ENCODE measurements at places on chromosomes 6 and 20.

DNA sequence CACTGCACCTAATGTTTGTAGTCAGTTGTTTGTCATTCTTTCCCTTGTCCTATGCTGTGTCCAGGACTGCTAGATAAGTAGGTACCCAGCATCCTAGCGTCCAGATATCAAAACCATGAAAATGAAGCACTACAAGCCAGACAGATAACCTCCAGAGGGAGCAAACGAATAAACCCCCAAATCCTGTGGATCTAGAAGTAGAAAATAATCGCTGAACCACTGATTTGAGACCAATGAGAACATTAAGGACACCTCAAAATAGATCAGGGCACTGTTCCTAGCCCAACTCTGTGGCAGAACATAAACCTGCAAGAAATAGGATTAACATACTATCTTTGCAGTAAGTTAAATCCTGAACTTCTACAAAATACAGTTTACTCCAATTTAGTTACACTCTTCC is 1.1 kb upstream of the KLHL32 start:
- DNase-seq = no peak

DNA sequence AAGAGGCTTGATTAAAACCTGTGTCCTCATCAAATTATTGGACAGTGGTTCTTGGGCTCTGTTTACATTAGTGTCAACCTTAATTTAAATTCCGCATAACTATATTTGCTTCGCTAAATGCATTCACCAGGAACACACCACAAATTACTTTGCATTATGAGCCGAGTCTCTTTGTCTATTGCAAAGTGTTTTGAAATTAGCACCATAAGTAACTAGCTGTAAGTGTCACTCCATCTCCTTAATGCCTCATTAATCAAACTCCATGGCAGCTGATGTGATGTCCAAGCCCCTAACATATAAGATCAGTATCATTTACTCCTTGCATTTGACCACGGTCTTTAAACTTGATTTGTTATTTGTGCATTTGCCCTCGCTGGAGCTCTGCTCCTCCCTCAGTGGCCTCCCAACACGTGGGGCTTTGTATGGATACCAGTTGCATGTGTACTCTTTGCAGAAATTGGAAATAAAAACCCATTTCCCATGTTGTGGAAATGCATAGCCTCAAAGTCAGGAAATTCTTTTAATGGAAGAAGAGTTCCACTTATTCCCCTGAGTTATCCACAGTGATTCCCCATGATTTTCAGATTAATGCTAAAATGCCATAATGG is 24.6 kb downstream of the FOXA2 start:
- no peak for DNase-seq

DNA sequence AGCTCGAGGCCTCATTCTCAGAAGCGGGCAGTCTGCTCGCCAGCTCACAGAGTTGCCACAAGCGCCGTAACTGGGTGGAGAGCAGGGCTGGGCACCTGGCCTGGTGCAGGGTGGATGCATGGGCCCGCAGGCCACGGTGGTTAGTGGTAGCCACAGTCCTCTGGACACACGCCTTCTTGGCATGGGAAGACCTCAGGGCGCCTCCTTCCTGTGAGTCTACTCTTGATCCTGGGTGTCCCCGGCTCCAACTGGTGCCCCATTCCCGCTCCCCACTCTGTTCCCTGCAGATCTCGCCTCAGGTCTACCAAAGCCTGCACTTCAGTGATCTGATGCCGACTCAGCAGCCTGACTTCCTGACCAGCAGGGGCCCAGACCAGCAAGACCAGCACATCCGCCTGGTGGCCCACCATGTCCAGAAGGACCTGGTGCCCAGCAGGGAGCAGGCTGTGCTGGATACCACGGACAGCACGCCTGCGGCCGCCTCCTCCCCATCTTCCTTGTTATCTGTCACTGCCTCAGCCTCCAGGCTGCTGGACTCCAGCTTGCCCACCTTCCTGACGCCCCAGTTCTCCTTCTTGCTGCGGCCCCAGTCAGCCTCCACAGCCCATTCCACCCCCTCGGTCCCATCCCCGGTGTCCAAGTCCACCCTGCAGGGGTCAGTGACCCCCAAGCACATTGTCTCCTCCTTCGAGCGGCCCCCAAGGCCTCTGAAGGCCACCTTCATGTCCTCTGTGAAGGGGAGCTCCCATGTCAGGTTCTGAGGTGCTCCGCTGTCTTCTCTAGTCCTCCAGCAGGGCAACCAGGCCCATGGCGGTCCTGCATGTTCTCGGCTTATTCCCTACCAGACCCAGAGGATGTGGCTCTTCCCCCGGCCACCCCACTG is 43.1 kb downstream of the SUN5 start:
- no peak for DNase-seq

DNA sequence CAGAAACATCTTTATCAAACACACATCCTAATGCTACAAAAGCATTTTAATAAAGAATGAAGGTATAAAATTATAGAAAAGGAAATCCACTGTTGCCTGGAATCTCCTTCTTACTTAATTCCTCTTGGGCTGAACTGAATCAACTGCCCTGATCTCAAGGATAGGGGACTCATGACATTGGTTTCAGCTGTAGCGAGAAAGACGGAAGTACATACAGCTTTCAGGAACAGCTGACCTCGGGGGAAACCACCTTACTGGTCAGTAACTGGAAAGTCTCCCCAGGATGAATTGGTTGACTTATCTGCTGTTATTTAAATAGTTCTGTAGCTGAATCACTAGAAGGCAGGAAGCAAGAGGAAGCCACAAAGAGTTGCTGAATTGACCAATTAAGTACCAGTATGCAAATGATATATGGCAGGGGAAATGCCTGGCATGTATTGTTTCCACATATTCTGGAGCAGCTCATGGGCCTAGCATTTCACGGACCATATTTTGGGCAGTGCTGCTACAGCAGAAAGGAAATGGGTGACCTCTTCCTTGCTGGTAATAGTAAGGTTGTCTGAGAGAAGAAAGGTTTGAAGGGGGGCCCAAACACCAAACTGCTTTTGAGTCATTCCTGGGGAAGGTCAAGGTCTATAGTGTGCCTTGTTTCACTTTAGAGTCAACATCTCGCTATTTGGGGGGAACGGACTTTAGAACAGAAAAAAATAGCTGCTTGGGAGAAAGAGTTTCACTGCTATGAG is 43.7 kb upstream of the MAP7 start:
- DNase-seq = peak; percentile 26

DNA sequence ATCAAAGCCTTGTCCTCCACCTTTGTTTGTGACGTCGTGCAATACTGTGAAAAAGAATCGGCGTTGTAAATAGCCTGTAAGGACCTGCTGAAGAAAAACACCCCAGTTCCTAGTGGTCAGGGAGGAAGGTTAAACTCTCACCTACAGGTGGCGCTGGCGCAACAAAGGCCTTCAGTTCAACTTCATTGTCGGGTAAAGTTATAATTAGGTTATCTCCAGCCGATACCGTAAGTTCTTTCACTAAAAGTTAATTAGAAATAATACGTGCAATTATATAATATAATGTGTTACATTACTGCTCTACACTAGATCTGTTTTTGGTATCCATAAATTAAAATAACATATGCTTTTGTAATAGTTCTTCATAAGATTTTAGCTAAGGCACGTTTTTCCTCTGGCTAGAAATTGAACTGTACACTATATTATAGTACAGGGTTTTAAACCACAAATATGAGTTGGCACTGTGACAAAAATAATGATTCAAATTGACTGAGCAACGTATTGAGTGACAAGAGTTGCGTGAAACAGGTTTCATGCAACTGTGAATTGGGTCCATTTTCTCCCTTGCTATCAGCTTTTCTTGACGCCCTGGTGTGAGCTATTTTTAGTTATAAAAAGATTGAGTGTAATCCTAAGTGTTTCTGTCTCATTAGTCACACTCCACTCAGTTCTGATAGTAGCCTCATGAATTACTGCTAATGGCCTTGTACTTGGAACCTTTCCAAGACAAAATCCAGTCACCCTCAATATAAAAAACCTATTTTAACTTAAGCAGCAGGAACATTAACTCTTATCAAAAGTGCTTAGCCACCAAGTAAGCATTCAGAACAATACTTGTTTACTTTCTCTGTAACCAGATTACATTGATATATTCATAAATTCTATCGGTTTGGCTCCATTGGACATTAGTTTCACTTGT is 62.3 kb downstream of the KIAA0319 start:
- DNase-seq = no peak

DNA sequence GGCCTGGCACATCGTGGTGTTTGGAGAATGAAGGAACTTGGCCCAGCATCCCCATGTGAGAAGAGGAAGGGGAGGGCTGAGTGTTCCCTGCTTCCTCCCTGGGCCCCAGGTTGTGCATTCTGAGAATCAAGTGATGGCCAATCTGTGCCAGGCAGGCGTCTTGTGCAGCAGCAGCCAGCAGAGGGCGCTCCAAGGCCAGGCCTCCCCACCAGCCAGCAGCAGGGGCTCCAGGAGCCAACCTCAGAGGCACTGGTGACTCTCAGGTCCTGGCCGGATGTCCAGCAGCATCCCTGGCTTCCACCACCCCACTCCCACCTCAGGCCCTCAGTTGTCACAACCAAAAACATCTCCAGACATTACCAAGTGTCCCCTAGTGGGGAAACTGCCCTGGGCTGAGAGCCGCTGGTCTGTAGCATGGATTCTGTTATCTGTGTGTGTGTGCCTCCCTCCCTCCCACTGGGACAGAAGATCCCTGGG is 192.0 kb downstream of the PREX1 start:
- DNase-seq = no peak

- DNase-seq = peak; percentile 46
These were observed 40.4 kb upstream of the HMGA1 start for GRCh38 chr6:34196116-34196832.

GRCh38 chr6:103178193-103178592 is 1681.5 kb downstream of the HACE1 start:
- no peak for DNase-seq

DNA sequence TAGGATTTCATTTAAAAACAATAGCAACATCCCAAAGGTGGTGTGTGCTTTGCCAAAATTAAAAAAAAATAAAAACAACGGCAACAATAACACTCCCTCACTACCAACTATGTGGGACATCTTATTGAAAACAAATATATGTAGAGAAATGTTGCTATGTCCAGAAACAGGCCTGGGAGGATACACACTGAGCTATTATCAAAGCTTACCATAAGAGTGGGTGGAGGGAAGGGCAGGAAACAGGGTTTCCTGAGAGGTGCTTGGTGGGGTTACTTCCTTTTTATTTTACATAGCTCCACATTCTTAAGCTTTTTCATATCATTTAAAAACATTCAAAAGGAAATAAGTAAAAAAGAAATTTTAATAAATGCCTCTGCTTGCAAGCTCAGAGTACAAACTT is 150.0 kb upstream of the RIPOR2 start:
- no peak for DNase-seq

DNA sequence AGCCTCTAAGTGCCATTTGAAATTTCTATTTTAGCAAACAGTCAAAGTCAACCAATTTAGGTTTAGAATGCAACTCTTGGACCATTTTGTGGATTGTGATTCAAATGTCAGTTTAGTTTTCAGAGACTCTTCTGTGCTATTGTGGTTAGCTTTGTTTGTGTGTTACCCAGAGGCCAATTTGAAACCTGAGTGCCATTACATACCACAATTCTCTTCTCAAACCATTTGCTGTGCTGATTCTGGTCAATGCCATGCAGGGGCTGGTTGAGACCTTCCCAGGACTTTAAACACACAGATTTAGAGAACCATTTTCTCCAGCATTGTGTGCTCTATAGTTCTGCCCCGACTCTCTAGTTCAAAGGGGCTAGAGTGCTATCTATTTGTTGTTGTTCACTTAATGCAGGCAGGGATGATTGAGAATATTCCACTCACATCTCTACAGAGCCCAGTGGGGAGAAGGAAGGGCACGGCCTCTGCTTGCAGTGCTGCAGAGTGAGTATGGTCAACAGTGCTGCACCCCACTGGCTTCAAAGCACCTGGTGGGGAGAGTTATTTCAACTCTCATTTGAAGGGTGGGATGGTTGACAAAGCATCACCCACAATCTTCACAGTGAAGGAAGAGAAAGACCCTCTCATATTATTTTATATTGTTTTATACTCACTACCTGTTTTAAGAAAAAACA is 738.2 kb downstream of the COL12A1 start:
- DNase-seq = no peak

GRCh38 chr6:32969685-32970412 is 1.5 kb downstream of the BRD2 start:
- no peak for DNase-seq

DNA sequence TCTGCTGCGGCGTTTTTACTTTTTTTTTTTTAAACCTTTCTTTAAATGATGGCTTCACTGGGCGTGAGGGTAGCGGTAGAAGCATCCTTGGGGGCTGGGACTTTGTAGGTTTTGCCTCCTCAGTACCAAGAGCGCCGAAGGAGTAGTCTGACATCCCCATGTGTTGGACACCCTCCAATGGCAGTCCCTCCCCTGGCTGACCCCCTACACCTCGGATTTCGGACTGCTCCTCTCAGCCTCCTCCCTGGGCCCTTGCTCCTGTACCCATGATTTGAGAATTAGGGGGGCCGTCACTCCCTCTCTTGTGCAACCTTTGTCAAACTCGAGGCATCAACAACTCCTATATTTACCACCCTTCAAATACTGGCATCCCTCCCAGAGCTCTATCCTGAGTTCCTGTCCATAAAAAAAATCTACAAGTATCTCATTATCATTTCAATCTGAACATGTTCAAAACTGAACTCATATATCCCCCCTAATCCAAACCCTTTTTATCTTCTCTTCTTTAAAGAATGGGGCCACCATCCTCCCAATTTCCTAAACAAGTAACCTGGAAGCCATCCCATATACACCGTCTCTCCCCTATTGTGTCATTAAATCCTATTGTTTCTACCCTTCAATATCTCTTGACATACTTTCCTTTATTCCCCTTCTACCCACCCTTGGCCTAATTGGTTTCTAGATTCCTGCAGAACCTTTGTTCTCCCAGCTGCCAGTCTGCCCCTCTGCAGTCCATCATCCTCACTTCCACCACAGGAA is 1.2 kb upstream of the ARFGEF3 start:
- DNase-seq = no peak

DNA sequence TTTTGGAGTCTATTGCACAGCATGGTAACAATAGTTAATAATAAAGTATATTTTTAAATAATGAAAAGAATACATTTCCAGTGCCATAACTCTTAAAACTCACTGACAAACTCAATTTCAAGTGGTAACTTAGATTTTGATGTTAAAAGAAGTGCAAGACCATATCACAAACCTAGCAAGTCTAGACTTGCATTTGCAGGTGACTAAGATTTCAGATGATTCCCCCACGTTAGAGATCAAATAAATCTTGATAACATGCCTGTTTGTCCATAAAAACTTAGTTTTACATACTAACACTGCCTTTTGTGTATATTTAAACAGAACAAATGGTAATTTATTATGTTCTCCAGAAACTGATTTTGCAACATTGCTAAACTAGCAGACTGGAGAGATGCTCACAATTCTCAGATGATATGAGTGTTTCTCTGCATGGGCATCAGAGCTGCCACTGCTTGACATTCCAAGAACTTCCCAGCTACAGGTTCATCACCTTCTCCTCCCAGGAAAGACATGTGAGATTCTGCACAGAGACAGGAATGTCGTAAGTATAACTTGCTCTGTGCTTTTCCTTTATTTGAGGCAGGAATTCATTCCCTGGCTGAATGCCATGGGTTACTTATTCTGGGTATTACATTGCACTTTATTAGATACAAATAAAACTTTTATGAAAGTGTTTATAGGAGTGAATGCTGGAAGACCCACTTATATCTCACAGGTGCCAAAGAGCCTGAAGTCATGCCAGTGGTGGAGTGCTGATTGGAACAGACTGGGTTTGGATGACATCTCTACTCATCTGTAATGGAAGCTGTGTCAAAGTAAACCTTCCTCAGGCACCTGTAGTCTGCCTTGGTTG is 160.2 kb upstream of the FOXA2 start:
- DNase-seq = no peak
